ENCODE measurements at places on chromosomes 4 and X.

GRCh38 chr4:104890598-104891275, 255.9 kb upstream of the TET2 start:
- DNase-seq, result no peak

GRCh38 chrX:50484662-50485061, 14.0 kb upstream of the DGKK start:
- no peak for DNase-seq

GRCh38 chrX:153438532-153438931, 7.3 kb downstream of the TREX2 start:
- no peak for DNase-seq

GRCh38 chrX:22652596-22652995, 347.2 kb upstream of the DDX53 start:
- DNase-seq, result no peak

- DNase-seq, result no peak
Observed at GRCh38 chrX:821327-822107, 190.9 kb downstream of the SHOX start.

- no peak for DNase-seq
Observed at GRCh38 chr4:54567327-54567726, 90.4 kb upstream of the KIT start.

DNA sequence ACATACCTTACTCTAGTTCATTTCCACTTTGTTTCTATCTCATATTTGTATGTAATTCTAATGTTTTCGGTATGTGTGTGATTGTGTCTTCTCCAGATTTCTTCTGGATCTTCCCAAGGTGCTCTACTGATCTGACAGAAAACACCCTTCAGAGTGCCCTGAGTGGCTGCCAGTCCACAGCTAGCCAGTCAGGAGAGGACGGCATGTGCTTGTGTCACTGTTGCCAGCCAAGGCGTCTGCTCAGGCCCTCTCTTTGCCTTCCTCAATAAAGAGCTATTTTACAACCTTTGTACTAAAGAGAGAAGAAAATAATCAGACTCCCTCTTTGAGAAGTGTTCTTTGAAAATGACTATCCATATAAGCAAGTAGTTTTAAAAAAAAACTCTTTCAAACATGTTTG, 29.0 kb downstream of the CD99L2 start:
- no peak for DNase-seq

DNA sequence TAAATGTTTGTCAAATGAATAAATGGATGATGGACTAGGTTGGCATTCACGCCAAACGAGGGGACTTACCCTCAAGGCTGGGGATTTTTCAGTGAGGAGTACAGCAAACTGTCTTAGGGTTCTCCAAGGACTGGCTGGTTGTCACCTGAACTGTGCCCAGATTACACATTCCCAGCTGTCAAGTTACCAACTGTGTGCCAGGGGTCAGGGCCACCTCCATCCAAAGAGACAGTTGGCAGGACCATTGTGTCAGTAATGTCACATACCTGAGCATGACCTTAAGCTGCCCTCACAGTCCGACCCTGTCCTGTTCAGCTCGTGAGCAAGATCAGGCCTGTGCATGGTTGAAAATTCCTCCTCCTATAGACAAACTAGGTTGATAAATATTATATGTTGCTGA, 116.7 kb downstream of the MID1IP1 start:
- no peak for DNase-seq

- no peak for DNase-seq
Observed at GRCh38 chr4:66465111-66465510, 794.8 kb upstream of the EPHA5 start.

DNA sequence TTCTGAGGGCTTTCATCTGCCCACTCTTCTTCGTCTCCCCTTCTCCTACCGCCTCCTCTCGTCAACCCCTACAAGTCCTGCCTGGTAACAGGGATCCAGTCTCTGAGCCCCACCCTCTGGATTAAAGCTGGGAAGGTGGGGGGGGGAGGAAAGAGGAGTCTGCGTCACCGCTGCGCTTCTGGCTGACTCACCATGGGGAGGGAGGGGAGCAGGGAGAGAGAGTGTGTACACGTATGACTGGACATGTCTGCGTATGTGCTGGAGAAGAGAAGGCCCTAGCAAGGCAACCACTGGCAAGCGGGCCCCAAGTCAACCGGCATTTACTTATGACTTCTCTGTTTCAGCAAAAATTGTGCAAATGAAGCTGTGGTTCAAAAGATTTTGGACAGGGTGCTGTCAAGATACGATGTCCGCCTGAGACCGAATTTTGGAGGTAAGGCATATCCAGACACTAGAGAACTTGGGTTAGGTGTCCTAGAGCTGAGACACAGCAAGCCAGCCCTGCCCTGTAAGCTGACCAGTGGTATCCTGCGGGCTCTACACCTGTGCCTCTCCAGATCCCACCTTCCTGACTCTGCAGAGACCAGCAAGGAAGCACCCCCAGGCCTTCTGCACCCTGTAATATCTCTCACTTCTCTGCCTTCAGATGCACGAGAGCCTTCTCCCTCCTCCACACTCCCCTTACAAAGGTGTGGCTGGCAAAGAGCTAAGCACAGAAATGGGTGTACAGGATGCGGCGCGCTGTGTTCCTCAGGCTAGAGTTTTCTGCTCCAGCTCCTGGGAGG, 2.5 kb downstream of the GABRQ start:
- DNase-seq, result no peak

DNA sequence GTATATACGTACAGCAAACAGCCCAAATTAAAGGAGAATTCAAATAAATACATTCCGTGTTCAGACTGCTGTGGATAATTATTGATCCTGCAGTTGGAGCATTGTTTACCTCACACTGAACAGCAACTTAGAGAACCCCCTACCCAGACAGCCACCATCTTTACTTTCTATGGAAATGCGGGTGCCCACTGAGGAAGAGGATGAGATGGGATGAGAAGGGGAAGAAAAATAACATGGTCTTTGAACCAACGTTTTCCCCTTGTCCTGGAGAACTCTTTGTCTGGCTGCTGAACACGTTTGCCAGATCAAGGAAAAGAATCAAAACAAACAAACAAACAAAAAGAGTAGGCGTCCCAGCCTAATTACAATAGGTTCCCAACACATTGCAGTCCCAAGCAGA, 1.5 kb downstream of the TSPAN5 start:
- DNase-seq, result no peak

- no peak for DNase-seq
Observed at GRCh38 chrX:18701621-18702361, 5.7 kb upstream of the PPEF1 start.

- no peak for DNase-seq
Observed at GRCh38 chrX:53717205-53717604, 30.7 kb upstream of the HUWE1 start.

DNA sequence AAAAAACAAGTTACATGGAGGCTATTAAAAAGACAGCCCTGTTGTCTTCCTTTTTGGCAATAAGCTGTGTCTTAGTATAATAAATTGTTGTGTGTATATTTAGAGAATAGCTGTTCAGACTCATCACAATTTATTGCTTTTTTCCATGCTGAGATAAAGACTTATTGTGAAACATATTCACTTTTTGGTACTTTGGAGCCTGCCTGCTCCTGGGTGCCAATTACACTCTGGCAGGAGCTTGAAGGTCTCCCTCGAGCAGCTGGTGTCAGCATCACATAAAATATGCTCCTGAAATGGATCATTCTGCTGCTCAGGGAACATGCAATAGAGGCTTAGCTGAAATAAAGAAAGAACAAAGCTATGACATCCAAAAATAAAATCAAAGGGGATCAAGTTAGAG, 211.6 kb upstream of the DKK2 start:
- no peak for DNase-seq

DNA sequence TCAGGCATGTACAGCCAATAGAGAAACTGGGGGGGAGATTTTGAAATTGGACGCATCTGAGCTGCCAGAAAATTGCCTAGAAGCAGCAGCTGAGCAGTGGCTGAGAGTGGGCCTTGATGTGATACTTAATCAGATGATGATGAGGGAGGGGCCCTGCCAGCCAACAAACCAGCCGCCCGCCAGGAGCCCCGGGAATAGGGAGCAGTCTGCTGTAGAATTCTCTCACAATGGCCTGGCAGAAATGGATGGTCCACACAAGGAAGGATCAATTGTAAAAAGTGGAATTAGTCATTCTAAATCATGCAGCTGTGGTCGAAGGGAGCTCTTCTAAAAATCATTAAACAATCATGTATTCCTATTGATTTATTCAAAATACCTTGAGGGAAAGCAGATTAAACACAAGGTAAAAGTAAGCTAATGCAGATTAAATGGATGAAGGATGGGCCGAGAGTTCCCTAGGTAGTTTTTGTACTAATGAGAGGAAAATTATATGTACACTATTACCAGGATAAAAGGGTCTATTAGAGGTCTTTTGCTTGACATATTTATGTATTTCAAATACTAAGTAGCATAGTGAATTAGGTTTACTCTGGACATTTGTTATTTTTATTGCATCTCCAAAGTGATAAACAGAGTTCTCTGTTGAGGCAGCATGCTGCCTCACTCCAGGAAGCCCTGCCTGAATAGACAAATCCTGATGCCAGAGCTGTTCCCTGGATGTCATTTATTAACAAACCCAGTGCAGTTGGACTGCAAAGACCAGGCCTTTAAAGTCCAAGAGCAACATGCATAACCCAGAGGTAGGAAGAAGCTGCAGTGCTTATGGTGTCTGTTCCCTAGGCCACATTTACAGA, 91.3 kb downstream of the NKX6-1 start:
- no peak for DNase-seq

- DNase-seq, result peak; percentile 38
Observed at GRCh38 chr4:128517096-128517738, 229.6 kb upstream of the PGRMC2 start.

All from DMS79 treated with DMSO at 0.1 percent for 48 hours (cell line).